ENCODE measurements at places on chromosomes 16 and 17. TPM values are rescaled to one million over a fixed set of nuclear protein-coding genes. Genes with fewer than 3 reads are reported as not detected.

DNA sequence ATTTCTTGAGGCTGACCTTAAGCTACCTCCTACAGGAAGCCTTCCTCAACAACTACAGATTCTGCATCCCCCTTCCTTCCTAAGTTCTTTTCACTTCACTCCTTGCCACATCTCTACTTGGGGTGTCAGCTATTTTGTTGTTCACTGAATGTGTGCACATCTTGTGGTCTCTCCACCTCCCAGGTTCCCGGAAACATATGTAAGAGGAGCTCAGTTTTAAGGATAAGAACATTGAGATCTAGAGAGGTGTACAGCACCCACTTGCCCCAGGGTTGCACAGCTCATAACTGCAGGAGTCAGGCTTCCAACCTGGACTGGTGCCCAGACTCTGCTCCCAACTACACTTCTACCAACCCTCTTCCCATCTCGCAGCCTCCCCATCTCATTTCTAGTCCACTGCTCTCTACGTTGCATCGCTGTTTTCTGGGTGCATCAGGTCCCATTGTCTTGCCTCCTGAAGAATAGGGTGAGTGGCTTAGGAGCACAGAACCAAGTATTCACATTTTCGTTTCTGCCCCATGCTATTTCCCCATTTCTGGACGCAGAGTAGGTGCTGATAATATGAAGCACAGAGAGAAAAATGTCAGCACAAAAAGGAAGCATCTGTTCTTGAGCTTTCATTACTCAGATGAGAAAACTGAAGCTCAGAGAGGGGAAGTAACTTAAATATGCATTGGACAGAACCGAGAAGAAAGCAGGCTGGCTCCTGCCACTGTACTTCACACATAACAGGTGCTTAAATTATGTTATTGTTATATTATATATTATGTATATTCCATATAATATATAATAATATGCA is 292.0 kb upstream of the CCL2 start:
- no peak for DNase-seq

DNA sequence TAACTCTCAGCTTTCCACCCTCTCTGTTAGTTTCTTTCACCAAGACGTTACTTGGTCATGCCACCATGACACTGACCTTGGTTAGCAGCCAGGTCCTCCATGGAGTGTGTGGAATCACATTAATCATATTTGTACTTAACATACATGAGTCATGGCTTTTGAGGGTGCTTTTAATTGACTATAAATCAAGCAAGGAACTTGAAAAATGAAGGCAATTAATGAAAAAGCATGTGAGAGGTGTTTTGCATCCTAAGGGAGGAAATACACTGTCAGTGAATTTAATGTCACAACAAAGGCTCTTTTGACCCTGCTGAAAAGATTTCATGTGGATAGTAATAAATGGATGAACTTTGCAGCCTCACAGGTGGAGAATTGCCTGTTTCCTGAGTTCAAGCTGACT is 240.7 kb downstream of the CDH13 start:
- DNase-seq: no peak

Gene ELMO3
- total RNA-seq: 0.90 TPM

GRCh38 chr17:73933871-73934270 is 269.6 kb upstream of the RPL38 start:
- peak; percentile 54 for DNase-seq

DNA sequence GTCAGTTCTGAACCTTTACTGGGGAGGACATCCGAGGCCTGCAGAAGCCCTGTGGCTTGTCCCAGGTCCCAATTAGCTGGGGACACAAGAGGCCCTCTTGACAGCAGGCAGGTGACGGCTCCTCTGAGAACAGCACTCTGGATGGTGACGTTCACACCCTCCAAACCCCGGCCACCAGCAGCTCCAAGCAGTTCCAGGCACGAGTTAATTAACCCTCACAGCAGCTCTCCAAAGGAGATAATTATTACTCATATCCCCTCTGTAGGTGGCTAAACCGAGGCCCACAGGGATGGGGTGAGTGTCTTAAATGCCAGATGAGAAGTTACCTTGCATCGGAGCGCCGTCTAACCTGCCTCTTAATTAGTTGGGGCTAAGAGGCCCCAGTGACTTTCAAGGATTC is 168.9 kb upstream of the CIBAR2 start:
- DNase-seq: no peak

DNA sequence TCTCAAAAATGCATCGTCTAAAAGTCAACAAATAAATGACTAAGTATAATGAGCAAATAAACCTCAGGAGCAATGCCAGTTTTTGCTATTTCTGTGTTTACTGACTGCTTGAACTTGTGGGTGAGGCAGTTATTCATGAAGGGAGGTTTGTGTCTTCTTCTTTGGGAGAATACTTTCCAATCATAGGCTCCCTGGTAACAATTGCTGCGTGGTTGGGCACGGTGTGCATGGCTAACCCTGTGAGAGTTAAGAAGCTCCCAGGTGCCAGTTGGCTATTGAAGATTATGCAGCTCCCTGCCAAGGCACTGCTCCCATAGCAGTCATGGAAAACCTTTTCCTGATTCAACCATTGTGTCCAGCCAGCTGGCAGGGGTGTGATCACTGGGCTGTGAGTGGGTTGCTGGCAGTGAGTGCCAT is 775.9 kb upstream of the GOT2 start:
- no peak for DNase-seq

Gene SLC47A1
- total RNA-seq: 17.0 TPM

DNA sequence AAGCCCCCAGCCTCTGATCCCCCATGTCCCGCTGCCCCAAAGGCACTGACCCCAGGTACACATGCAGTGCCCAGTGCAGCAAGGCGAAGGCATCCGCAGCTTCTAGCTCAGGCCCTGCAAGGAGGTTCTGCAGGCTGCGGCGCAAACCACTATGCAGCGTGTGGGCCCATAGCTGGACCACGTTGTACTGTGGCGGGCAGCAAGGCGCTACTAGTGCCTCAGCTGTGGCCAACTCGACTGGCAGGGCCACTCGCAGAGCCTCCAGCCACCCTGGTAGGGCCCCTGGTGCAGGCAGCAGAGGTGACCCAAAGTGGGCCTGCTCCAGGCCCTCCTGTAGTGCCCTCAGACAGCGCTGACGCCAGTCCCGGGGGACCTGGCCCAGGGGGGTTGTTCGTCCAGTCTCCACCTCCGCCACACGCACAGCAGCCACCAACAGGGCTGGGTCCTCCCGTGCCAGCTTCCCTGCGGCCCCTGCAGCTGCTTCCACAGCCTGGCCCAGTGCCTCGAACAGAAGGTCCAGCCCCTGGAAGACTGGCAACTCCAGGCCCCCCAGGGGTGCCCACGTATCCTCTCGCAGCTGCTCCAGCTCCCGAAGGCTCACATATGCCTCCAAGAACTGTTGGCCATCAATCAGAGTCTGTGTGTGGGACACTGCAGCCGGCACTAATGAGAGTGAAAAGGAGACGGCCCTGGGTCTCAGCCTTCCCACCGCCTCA is 2.6 kb downstream of the EXOC3L1 start:
- no peak for DNase-seq

GRCh38 chr17:45935197-45935709 is 40.9 kb downstream of the MAPT start:
- DNase-seq: no peak

- DNase-seq: peak; percentile 94
Observed at GRCh38 chr17:8060274-8060673, 21.4 kb downstream of the ALOX15B start.

- no peak for DNase-seq
Observed at GRCh38 chr17:44467108-44467507, 36.1 kb downstream of the GPATCH8 start.

Gene WFDC1
- 808 TPM for total RNA-seq

DNA sequence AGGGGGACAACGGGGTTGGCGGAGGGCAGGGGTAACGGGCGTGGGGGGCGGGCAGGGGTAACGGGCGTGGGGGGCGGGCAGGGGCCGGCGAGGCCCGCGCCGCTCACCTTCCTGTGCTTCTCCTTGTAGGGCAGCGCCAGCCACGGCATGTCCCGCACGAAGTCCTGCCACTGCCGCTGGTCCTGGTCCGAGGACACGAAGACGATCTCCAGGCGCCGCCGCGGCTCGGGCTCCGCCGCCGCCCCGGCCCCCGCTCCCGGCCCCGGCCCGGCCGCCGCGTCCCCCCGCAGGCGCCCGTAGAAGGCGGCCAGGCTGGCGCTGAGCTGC is 401 bp downstream of the NXN start:
- DNase-seq: no peak

DNA sequence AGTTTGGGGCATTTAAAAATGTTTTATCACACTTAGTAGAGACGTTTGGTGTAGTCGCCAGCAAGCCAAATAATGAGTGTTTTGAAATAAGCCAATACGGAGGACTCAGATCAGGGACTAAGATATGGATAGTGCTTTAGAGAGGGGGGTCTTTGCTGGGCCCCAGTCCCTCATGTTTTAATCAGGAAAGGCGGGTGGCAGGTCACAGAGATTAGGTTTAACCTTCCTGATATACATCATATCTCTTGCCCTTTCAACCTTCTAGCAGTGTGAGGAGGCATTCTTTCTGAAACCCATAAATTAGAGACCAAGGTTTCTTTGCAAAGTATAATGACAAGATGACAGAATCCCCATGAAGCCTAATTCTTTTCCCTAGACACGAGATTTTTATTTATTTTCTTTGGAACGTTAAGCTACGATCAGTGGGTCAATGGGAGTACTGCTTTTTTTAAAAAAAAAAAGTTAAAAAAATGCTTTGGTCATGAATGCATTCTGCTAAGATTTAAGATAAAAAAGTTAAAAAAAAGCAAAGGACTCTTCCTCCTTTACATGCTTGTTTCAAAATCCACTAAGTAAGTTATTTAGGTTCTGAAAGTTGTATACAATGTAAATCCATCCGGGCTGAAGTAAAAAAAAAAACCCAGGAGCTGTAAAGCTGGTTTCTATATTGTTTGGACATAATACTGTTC is 572.1 kb upstream of the SALL1 start:
- no peak for DNase-seq

- no peak for DNase-seq
Observed at GRCh38 chr17:48553190-48553547, 8.3 kb upstream of the HOXB2 start.

DNA sequence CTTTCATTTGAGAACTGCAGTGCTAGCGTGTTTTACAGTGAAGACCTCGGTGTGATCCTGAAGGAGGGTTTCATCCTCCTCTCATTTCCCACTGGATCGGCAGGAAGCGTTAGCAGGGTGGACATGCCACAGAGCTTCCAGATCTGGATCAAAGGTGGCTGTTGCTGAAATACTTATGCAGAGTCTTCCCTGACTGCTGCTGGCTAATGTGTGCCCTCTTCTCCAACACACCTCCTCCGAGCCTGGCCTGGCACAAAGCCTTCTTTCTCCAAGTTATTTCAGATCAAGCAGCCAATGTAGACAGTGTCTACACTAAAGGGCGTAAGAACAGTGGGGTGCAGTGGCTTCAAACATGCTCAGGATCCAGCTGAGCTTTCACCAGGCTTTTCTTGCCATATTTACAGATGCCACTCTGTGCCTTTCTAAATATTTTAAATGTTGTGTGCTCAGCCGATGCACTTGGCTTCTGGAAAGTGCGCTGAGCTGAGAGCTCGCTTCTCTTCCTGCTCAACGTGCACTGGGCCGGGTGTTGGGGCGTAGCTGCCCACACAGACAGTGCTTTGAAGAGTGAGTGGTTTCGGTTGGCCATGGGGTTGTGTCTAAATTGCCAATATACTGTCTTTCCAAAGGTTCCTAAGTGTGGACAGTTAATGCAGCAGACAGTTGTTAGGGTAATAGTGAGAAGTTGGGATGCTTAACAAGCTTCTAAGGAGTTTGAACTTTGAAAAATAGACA is 2.1 kb downstream of the ZNF750 start:
- DNase-seq: no peak

GRCh38 chr17:77353684-77354419 is 213.1 kb downstream of the SEC14L1 start:
- DNase-seq: no peak

- no peak for DNase-seq
Observed at GRCh38 chr16:799111-799947, 1.2 kb downstream of the GNG13 start.

DNA sequence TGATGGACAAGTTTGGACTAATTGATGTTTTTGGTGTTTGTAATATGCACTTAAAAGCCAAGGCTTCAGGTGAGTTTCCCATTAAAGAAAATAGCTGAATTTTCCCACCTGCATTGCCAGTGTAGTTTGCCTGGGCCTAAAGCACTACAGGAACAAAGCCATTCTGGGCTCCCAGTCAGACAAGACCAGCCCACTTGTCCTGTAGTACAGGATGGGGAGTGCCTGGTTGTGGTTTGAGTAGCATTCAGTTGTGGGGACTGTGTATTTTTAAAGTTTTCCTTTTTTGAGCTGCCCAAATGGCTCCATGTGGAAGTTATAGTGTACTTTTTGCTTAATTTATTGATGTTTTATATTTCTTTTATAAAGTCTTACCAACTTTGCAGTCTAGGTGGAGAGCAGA is 91.7 kb downstream of the TANGO6 start:
- DNase-seq: no peak

- DNase-seq: peak; percentile 86
Observed at GRCh38 chr16:55494994-55495421, 13.9 kb upstream of the LPCAT2 start.

Gene ADORA2B
- 26.7 TPM for total RNA-seq

Gene PABPN1L
- not detected for total RNA-seq

Gene ASPA
- 1.8 TPM for total RNA-seq

DNA sequence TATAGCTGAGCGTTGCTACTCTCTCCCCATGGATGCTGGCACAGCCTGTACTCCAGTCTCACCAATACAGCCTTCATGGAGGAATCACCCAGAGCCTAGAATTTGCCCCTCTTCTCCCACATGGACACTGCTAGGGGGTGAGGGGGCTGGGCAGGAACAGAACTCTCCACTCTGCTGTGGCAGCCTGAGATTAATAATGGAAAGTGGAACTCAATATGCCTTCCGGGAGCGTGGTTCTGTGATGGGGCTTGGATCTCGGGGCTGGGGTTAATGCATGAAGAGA is 1.2 kb downstream of the SLC9A5 start:
- no peak for DNase-seq

DNA sequence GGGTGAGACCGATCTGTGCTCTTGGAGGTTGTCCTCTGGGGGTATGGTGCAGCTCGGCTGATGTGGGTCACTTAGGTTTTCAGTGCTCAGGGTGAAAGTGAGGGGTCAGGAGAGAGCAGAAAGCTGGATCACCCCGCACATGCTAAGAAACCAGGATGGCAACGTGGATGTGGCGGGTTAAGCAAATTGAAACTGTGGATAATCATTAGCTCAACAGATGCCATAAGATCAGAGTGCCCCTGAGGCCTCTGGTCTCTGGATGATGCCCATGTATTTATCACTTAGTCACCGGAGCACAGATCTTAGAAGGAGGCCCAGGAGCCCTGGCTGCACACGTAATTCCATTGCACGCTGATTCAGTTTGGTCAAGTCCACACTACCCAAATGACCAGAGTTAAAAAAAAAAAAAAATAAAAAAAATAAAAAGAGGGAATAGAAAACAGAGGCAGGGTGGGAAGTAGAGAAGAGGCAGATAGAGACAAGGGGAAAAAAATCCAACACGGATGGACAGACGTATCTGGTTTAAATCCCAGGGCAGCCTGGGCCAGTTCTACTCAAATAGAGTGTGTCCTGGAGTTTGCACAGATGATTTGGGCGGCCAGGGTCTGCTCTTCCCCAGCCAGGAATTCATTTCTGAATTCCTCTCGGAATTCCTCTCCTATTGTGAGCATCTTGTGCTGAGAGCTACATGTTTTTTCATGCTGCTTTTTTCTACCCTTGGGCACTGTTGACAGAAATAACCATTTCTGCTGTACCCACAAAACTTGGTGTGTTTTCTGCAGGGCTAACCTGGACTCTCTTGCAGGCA is 378.3 kb downstream of the CPPED1 start:
- DNase-seq: no peak

Gene ST3GAL2
- 13.7 TPM for total RNA-seq

GRCh38 chr17:48547808-48548522 is 3.1 kb upstream of the HOXB2 start:
- no peak for DNase-seq

All from SK-MEL-5 (cell line).